ENCODE measurements at places on chromosomes 11 and 22.

DNA sequence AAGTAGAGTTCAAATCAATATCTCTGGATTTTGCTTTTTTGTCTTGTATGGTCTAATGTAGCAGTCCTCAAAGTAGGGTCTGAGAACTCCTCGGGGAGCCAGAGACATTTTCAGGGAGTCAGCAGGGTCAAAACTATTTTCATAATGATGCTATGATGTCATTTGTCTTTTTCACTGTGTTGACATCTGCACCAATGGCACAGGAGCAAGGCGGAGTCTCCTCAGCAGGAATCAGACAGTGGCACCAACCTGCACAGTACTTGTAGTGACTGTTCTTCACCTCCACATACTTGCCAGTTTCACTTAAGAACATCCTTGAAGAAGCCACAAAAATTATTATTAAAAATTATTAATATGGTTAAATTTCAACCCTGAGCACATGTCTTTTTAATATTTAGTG, 14.9 kb upstream of the FXYD6 start:
- DNase-seq = no peak

DNA sequence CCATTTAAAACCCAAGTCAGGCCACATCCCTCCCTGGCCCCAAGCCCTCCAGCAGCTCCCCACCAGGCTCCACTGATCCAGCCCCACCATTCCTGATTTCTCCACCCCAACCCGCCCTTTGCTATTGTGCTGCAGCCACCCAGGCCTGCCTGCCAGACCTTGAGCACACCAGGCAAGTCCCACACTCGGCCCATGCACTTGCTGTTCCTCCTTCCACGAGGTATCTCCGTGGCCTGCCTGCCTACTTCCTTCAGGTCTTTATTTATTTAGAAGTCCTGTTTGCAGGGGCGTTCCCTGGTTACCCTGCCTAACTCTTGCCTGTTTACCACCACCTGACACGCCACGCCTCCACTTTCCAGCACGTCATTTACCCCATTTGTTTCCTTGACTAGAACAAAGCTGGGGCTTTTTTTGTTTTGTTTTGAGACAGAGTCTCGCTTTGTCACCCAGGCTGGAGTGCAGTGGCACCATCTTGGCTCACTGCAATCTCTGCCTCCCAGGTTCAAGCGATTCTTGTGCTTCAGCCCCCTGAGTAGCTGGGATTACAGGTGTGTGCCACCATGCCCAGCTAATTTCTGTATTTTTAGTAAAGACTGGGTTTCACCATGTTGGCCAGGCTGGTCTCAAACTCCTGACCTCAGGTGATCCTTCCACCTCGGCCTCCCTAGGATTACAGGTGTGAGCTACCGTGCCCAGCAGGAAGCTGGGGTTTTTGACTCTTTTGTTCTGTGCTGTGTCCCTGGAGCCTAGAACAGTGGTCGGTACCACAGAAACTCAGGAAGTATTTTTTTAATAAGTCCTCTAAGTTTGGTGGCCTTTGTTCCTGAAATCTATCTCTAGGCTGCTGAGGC, 6.7 kb downstream of the CENPM start:
- no peak for DNase-seq

- DNase-seq = peak; percentile 15
Measured at GRCh38 chr11:105840391-105840790, 181.6 kb downstream of the MSANTD4 start.

DNA sequence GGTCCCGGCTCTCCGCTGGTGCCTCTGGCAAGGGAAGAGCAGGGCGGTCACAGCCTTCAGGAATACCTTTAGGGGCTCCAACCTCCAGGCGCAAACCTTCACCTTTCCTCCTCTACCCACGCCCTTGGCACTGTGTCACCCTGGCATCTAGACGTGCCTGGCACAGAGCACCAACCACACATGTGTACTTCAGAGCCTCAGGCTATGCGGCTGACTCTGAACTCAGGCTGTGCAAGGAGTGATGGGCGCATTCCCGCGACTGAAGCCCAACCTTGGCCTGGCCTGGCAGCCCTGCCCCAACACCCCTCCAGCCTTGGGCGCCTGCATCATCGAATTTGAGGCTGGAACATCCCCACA, 11.4 kb downstream of the SCARF2 start:
- no peak for DNase-seq

GRCh38 chr11:77193911-77194830, 66.1 kb downstream of the MYO7A start:
- no peak for DNase-seq

All from astrocyte of the cerebellum (primary cell).